B cell (primary cell): ENCODE measurements at places on chromosomes 5 and 9.

- DNase-seq = no peak
Measured at GRCh38 chr5:128357226-128357625, 180.8 kb downstream of the FBN2 start.

DNA sequence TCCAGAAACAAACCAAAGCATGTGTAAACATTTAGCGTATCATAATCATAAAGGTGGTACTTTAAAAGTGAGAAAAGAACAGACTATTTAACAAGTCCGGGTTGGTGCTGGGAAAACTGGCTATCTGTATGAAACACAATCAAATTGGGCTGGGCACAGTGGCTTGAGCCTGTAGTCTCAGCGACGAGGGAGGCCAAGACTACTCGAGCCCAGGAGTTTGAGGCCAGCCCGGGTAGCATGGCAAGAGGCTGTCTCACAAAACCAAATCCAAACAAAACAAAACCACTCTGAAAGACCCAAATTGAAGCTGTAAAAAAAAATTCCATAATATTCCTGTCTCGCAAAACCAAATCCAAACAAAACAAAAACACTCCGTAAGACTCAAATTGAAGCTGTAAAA lies 4.3 kb downstream of the MRNIP start:
- no peak for DNase-seq

- DNase-seq = peak; percentile 32
Measured at GRCh38 chr5:56466136-56466816, 233.1 kb upstream of the ANKRD55 start.

- DNase-seq = no peak
Measured at GRCh38 chr5:91077623-91078022, 305.5 kb downstream of the ARRDC3 start.

GRCh38 chr9:84331119-84331809 lies 9.3 kb downstream of the SLC28A3 start:
- DNase-seq = no peak

GRCh38 chr9:102521097-102521755 lies 473.9 kb upstream of the CYLC2 start:
- DNase-seq = no peak

- DNase-seq = no peak
Measured at GRCh38 chr5:13740471-13740870, 204.0 kb downstream of the DNAH5 start.

GRCh38 chr5:11607944-11608483 lies 296.2 kb downstream of the CTNND2 start:
- DNase-seq = no peak

GRCh38 chr9:121289026-121289771 lies 21.2 kb downstream of the GSN start:
- no peak for DNase-seq

- no peak for DNase-seq
Measured at GRCh38 chr9:115671236-115671962, 482.2 kb upstream of the PAPPA start.

DNA sequence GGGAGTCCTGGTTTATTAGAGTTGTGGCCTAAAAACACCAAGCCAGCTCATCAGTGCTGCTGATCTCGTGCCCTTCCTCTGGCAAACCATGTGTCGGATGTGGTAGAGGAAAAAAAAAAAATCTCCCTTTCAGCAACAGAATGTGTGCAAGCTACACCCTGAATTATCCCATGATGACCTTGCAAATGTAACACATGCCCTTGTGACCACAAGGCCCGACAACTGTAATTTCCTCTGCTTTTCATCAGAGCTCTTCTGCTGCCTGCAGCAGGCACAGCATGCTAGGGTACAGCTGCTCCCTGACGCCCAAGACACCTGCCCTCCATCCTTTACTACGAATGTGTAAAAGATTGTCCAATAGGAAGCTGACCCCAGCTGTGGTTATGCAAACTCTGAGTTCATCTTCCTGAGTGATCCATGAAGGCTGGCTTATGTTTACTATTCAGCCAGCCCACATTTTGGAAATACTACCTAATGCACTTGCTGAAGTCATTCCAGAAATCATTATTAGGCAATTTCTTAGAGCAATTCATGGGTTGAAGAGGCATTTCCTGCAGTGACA lies 14.6 kb upstream of the BNC2 start:
- no peak for DNase-seq

GRCh38 chr9:78831726-78832125 lies 534.8 kb downstream of the PSAT1 start:
- DNase-seq = no peak

GRCh38 chr5:106127985-106128384 lies 1542.8 kb downstream of the EFNA5 start:
- DNase-seq = no peak

GRCh38 chr5:1853531-1853930 lies 29.2 kb downstream of the IRX4 start:
- no peak for DNase-seq

- no peak for DNase-seq
Measured at GRCh38 chr9:20225826-20226225, 396.5 kb downstream of the MLLT3 start.

DNA sequence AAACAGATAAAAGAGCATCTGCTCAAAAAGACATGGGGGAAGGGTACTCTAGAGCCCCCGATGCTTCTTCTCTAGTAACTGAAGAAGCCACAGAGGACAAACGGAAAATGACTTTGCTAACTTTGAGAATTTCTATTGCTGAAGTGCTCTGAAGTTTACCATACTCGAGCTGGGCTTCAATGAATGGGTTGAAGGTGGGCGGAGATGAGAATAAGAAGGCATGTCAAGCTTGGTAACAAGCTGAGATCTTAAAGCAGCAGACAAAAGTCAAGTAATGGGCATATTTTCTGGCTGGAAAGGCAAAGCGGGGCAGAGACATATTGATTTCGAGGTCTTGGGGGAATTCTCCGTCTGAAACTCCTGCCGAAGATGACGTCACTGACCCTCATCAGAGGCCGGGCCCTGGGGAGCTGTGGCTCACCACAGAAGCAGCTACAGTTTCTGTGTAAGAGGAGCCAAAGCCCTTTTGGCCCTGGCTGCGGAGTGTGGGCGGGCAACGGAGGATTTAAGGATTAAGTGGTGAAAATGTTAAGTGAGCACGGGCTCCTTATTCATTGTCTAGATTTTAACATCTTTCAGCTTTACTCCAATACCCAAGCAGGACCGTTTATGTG lies 115.8 kb upstream of the SLIT3 start:
- DNase-seq = peak; percentile 24

DNA sequence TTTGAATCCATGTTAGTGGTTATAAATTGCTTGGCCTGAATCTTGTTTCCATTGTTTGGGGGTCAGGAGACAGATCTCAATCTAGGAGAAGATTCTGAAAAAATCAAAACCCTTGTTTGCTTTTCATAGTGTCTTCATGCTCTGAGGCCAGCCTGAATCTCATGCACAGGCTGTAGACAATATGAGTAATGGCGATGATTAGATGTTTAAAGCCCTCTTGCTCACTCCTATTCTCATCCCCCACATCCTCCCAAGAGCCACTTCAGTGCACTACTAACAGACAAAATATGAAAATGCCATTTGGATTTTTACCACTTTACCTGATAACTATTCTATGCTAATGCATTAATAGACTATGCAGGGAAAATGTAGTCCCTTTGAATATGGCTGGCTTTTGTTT lies 129.4 kb downstream of the NUDT12 start:
- no peak for DNase-seq

- no peak for DNase-seq
Measured at GRCh38 chr5:124979251-124979650, 232.8 kb upstream of the ZNF608 start.

GRCh38 chr5:43699910-43700309 lies 96.9 kb downstream of the NNT start:
- no peak for DNase-seq

DNA sequence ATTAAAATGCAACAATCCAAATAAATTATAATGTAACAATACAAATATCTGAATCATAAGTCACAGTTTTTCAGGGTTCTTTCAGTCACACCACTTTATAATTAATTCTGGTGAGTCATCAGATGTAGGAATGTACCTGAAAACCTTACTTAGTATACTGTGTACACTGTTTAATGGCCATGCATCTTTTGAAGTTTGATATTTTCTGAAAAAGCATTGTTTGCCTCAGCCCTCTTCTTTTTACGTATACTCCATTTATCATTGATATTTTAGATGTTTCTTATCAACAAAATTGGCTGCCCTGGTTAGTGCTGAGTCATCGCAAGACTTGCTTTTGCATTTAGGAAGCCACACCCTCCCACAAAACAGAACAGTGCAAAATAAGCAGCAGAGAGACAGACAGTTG lies 218.6 kb downstream of the PJA2 start:
- no peak for DNase-seq

DNA sequence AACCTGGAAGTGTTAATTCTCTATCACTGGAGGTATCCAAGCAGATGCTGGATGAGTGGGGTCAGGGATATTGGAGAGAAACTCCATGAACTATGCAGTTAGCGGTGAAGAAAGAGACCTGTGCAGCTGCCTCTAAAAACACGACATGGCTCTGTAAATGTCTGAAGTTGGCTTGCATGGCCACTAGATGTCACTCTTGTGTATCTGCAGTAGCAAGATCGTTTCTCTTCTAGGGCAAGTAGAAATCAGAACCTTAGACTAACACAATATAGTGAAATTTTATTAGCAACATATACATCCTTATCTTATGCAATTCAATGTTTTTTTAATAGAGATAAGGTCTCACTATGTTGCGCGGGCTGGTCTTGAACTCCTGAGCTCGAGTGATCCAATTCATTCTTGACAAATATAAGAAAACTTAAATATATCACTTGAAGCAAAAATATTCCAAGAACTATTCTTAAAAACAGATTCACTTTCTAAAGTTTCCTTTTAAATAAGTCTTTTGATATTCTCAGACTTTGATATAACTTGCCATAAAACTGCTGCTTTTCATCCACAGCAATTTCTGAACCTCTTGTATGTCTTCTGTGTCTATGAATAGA lies 2.9 kb downstream of the OR2S2 start:
- DNase-seq = peak; percentile 78

GRCh38 chr5:108801776-108802175 lies 54.1 kb downstream of the FER start:
- no peak for DNase-seq
